ENCODE measurements at places on chromosomes 3 and 15. TPM values are rescaled to one million over a fixed set of nuclear protein-coding genes. Genes with fewer than 3 reads are reported as not detected.

Gene GP5
- not detected for total RNA-seq

Gene GASK1A
- not detected for total RNA-seq

Gene SH2D7
- total RNA-seq: not detected

Gene SIDT1
- 0.38 TPM for total RNA-seq

Gene TICRR
- 14.0 TPM for total RNA-seq

Gene ATP13A4
- total RNA-seq: not detected

Gene ETV5
- 33.7 TPM for total RNA-seq

Gene C3orf18
- total RNA-seq: 2.6 TPM
